ENCODE measurements at places on chromosomes 11 and 22.

GRCh38 chr11:46380340-46381047, 975 bp upstream of the MDK start:
- DNase-seq = no peak

GRCh38 chr11:82898241-82898640, 2.0 kb downstream of the PRCP start:
- DNase-seq = no peak

- peak; percentile 90 for DNase-seq
These were observed 16.9 kb downstream of the CTNND1 start for GRCh38 chr11:57778318-57779037.

- DNase-seq = no peak
These were observed 35.9 kb upstream of the TRIM29 start for GRCh38 chr11:120173807-120174206.

- DNase-seq = no peak
These were observed 71.6 kb upstream of the AKIP1 start for GRCh38 chr11:8839306-8839956.

- DNase-seq = no peak
These were observed 292.7 kb downstream of the ETS1 start for GRCh38 chr11:128294671-128295050.

GRCh38 chr22:43014316-43014868, 557 bp downstream of the PACSIN2 start:
- DNase-seq = no peak

DNA sequence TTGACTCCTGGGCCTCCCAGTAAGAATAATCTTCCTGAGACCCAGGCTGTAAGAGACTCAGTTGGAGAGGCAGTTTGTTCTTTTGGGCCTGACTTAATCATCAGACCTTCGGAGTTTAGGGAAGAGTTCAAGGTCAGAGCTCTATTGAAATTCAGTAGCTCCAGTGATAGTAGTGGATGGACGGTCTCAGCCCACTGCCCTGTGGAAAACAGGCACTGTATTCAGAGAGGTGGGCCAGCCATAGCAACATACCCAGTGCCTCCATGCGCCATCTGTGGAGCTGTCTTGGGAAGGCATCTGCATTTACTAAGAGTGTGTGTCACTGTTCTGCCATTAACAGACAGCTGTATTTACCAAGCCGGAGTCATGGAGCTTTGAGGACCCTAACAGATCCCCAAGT, 2.9 kb downstream of the SMARCB1 start:
- no peak for DNase-seq
